ENCODE measurements at places on chromosomes 1 and 21. TPM values are rescaled to one million over a fixed set of nuclear protein-coding genes. Genes with fewer than 3 reads are reported as not detected.

The RGS18 gene
- 1.9 TPM for polyA plus RNA-seq

The LRRC53 gene
- 0.01 TPM for polyA plus RNA-seq

- DNase-seq: no peak
These were observed 83.5 kb downstream of the SPATA46 start for GRCh38 chr1:162293073-162293692.

GRCh38 chr1:224501836-224502235, 67.2 kb upstream of the WDR26 start:
- DNase-seq: no peak

DNA sequence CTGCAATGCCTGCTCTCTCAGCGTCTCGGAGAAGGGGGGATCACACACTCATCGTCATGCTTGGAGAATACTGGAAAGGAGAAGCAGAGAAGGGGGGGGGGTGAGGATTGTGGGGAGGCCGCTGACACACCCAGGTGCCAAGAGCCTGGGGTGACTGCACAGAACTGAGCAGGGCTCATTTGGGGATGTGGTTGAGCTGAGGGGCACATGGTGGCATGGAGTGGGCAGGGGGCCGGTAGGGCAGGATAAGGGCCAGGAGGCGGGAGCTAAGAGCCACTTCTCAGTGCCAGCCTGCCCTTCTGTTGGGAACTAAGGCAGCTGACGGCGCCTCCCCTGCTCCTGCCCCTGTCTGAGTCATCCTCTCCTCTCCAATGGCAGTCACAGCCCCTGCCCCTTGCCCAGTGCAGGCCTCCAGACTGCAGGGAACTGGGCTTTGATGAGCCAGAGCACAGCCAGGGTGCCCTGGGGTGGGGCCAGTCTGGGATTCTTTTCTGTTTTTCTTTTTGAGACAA, 27.2 kb downstream of the MRPL37 start:
- DNase-seq: no peak

DNA sequence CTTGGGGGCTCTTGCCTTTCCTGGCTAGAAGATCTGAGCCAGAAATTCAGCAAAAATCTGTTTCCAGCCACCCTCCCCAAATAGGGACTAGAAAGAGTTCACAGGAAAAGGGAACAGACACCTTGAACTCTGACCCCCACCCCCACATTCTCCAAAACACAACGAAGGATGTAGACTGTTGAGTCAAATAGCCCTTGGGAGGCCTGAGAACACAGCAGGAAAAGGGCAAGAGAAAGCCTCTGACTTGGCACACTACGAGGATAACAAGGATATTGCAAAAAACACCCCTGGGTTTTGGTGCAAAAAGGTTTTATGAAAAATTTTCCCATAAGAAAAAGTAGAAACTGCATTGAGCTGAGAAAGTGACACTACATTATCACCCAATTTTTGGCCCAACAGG, 1.9 kb upstream of the YRDC start:
- no peak for DNase-seq
